ENCODE measurements at places on chromosomes 2 and 18. TPM values are rescaled to one million over a fixed set of nuclear protein-coding genes. Genes with fewer than 3 reads are reported as not detected.

The ARID5A gene
- 8.0 TPM for total RNA-seq

The CD8B gene
- not detected for total RNA-seq

The CCDC68 gene
- 4.6 TPM for total RNA-seq

DNA sequence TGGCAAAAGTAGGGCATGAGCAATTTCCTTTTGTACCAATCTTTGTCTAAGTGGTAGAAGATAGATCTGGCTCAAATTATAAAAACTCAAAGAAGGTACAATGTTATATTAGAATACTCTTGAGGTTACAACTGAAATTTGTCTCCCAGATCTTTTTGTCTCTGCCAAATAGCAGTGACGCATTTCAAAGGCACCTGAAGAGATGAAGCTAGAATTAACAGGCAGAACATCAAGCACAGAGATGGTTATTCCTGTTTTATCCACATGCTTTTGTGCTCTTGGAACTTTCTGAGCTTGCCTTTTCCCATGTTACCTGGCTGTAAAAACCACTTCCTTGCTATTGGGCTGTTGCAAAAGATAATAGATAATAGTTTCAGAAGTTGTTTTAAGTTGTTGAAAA is 74.3 kb downstream of the GREB1L start:
- no peaks in the 10 kb centered on the region for H3K27me3 ChIP-seq
- H3K4me3 ChIP-seq: no peak overlapping the region
- no peaks in the 10 kb centered on the region for H3K36me3 ChIP-seq
- DNase-seq: no peak
- H3K27ac ChIP-seq: no peak overlapping the region

DNA sequence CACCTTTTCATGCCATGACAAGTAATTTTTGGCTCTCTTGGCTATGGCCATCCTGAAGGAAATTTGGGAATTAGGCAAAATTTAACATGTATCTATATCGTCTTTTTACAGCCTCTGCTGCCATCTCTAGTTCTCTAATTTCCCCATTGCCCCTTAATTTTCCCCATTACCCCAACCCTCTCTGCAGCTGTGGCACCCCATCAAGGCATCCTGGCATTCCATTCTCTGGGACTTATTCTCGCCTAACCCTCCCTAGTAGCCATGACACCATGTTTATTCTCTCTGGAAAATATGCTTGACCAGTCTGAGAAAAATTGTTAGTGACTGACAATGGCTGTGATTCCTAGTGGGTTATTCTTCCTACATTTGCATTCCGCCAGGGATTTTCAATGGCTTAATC is 43.9 kb upstream of the GLS start:
- no peak overlapping the region for H3K4me3 ChIP-seq
- H3K27me3 ChIP-seq: no peaks in the 10 kb centered on the region
- peaks cover 17% of the 10 kb centered on the region for H3K4me1 ChIP-seq
- H3K36me3 ChIP-seq: no peaks in the 10 kb centered on the region
- DNase-seq: no peak
- no peak overlapping the region for H3K27ac ChIP-seq

GRCh38 chr2:128641421-128642080 is 322.9 kb upstream of the HS6ST1 start:
- no peaks in the 10 kb centered on the region for H3K4me1 ChIP-seq
- DNase-seq: no peak
- H3K27ac ChIP-seq: no peak overlapping the region
- H3K27me3 ChIP-seq: peaks cover 44% of the 10 kb centered on the region
- H3K4me3 ChIP-seq: no peak overlapping the region
- H3K36me3 ChIP-seq: no peaks in the 10 kb centered on the region

Measured in HepG2 (cell line).